Erythroblast (primary cell): ENCODE measurements at places on chromosomes 12 and 14.

GRCh38 chr14:87626266-87626665 is 366.7 kb downstream of the GALC start:
- DNase-seq = no peak

DNA sequence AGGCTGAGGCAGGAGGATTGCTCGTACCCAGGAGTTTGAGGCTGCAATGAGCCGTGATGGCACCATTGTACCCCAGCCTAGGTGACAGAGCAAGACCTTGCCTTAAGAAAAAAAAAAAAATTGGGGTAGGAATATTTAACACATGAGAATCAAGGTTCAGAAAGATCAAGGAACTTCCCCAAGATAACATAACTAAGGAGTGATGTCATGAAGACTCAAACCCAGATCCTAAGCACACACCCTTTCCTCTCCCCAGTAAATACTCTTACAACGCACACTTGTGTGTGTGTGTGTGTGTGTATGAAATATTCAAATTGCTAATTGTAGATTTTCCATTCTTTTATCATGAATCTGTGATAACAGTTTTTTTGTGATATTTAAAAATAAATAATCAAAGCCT is 90.6 kb upstream of the NUDT4 start:
- DNase-seq = no peak

GRCh38 chr12:13275241-13276085 is 78.9 kb downstream of the EMP1 start:
- DNase-seq = no peak

GRCh38 chr12:42221726-42222125 is 16.3 kb downstream of the YAF2 start:
- no peak for DNase-seq

GRCh38 chr12:113610698-113611097 is 139.0 kb upstream of the LHX5 start:
- no peak for DNase-seq

GRCh38 chr14:23399591-23399990 is 8.5 kb downstream of the MYH6 start:
- DNase-seq = no peak

GRCh38 chr12:42448841-42449240 is 122.9 kb downstream of the PPHLN1 start:
- no peak for DNase-seq

- peak; percentile 27 for DNase-seq
These were observed at the start of gene LTBP2 for GRCh38 chr14:74611650-74612349. LTBP2 (minus strand) TSS chr14:74612237; CDS start chr14:74611944, 293 bp downstream.

DNA sequence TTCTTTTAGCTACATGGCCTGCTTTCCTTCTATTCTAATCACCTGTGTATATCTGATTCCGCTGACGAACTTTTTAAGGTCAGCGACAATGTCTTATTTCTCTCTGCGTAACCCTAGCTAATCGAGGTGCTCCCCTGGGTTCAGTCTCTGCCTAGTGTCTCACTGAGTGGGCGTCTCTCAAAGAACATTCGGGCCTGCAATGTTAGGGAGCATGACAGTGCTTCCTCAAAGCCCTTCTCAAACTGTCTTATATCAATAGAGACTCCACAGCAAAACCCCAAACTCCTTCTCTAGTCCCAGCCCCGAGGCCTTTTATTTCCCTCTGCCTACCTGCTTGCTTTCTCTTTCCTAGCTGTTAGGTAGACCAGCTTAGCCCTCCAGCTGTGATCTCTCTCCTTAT is 13.7 kb upstream of the RPS6KL1 start:
- no peak for DNase-seq

- DNase-seq = no peak
These were observed 39.1 kb downstream of the FNTB start for GRCh38 chr14:65025818-65026217.

GRCh38 chr12:110277530-110278254 is 3.4 kb upstream of the ATP2A2 start:
- DNase-seq = no peak

DNA sequence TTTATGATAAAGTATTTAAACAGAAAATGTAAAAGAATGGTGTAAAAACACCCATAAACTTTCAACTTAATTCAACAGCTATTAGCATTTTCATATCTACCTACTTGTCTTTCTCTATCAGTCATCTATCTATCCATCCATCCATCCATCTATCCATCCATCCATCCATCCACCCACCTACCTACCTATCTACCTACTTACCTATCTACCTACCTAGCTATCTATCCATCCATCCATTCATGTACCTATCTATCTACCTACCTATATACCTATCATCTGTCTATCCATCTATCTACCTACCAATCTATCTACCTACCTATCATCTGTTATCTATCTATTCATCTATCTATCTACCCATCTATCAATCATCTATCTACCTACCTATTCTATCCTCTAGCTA is 8.5 kb downstream of the NOS1 start:
- DNase-seq = no peak

- no peak for DNase-seq
These were observed at the start of gene ASB2 for GRCh38 chr14:93976477-93977057. ASB2 (minus strand) TSS chr14:93976570; CDS start chr14:93964539, 12,031 bp downstream.

- DNase-seq = no peak
These were observed 395.5 kb downstream of the LRFN5 start for GRCh38 chr14:42002141-42002540.

DNA sequence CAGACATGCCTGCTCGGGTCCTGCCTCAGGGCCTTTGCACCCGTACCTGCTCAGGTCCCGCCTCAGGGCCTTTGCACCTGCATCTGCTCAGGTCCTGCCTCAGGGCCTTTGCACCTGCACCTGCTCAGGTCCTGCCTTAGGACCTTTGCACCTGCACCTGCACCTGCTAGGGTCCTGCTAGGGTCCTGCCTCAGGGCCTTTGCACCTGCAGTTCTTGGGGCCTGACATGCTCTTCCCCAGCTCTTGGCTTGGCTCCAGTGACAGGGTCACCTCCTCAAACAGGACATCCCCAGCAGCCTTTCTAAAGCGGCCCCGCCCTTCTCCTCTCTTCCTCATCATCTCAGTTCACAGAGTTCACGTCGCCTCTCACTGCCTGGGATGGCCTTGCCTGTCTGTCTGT is 54.9 kb upstream of the NCOR2 start:
- no peak for DNase-seq

DNA sequence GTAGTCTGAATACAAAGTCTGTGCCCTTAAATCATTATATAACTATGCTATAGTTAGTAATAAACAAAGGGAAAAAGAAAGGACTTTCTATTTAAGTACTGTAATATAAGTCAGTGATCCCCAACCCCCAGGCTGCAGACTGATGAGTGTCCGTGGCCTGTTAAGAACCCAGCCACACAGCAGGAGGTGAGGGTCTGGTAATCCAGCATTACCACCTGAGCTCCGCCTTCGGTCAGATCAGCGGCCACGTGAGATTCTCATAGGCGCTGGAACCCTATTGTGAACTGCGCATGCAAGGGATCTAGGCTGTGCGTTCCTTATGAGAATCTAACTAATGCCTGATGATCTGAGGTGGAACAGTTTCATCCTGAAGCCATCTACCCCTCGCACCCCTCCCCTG is 15.7 kb downstream of the NFYB start:
- DNase-seq = no peak

DNA sequence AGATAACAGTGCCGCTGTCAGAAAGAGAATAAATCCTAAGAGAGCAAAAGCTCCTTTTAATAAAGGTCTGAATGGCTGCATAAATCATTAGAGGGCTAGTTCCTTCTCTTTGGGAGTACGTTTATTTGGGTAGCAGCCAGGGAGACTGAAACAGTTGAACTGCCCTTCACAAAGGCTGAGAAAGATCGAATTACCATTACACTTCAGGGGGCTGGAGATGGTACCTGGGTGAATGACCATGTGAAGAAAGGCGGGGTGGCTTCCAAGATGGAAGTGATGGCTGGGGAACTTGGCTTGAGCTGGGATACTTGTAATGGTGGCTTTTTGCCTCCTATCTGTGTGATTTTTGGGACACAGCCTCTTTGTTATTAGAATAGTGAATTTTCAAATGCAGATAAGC is 1.7 kb upstream of the FGD4 start:
- no peak for DNase-seq

DNA sequence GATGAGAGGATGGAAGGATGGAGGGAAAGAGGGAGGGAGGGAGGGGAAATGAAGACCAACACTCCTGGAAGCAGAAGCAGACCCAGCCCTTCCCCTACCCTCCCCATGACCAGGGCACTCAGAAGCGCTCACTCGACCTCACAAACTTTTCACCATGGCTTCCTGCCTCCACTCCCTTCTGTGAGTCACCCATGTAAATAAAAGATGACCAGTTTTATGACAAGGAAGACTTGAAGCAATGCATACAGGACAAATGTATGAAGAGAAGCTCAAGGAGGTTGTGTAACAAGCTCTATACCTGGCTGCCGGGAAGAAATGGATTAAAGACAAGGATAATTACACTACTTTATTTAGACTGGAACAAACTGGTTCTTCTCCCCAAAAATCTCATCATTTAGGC is 63.8 kb downstream of the CDC42BPB start:
- no peak for DNase-seq

DNA sequence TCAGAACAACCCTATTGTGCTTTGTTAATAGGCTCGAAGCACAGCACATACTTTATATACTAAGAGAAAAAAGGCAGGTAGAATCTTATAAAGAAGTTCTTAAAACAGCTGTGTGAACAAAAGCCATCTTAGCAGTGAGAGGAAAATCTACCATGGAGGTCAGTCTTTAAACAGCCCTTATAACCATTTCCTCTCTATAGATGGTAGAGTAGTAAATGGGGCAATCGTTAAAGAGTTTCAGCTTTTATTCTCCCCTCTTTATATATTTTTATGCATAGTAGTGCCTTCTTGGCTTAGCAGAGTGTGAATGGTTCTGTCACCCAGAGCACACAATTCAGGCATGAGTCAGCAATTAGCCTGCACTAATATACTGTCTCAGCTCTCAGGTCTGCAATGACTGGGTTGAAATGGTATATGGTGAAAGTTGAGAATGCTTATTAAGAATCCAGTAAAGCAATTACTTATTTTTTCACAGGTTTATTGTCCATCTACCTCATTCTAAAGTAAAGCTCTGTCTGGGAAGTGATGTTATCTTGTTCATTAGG is 305.0 kb downstream of the NELL2 start:
- peak; percentile 2 for DNase-seq

DNA sequence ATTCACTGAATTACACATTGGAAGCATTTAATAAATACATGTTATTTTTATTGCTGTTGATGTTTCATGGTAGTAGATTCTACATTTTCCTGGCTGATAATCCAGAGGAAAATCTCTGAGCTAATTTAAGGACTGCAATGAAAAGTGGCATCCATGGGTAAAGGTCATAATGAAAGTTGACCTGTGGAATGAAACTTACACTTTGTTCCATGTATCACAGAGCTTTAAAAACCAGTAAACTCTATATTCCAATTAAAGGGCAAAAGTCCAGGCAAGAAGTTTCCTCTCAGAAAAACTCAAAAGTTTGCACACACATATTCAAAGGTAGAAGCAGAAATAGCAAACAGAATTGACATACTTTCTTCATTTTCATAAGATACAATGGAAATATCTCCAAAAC is 44.8 kb upstream of the MYF6 start:
- no peak for DNase-seq

DNA sequence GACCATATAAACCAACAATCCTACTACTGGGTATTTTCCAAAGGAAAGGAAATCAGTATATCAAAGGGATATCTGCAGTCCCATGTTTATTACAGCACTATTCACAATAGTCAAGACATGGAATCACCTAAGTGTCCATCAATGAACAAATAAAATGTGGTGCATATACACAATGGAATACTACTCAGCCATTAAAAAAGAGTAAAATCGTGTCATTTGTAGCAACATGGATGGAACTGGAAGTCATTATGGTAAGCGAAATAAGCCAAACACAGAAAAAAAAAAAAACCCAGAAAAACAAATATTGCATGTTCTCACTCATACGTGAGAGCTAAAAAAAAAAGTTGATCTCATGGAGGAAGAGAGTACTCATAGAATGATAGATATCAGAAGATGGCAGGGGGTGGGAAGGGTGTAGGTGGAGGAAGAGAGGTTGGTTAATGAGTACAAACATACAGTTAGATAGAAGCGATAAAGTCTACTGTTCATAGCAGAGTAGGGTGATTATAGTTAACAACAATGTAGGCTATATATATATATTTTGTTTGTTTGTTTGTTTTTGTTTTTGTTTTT is 49.3 kb downstream of the BCAT1 start:
- peak; percentile 12 for DNase-seq

DNA sequence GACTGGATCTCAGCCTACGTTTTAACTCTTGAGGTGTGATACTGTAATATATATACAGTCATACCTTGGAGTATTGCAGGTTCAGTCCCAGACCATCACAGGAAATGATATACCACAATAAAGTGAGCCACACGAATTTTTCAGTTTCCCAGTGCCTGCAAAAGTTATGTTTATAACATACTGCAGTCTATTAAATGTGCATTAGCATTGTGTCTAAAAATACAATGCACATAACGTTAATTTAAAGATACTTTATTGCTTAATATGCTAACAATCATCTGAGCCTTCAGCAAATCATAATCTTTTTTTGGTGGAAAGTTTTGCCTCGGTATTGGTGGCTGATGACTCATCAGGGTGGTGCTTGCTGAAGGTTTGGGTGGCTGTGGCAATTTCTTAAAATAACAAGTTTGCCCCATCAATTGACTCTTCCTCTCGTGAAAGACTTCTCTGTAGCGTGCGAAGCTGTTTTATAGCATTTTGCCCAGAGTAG is 18.9 kb downstream of the PYROXD1 start:
- peak; percentile 55 for DNase-seq

GRCh38 chr14:22650960-22651521 is 6.9 kb upstream of the OR6J1 start:
- peak; percentile 11 for DNase-seq

DNA sequence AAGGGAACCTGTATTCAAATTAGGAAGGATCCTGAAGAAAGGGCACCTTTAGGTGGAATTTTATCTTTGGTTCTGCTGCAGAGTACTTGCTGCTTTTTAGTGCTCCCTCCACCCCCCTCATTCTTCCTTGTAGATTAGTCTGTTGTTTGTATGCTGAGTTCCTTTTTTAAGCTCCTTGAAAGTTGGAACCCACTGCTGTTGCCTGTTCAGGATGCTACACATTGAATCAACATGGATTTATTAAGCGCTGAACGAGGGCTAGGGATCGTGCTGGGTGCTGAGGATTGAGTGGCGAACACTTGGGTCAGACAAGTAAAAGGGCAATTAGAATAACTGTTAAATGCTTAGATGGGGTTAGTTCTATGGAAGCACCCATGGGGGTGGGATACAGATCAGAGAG is 884 bp upstream of the AMN1 start:
- DNase-seq = no peak

DNA sequence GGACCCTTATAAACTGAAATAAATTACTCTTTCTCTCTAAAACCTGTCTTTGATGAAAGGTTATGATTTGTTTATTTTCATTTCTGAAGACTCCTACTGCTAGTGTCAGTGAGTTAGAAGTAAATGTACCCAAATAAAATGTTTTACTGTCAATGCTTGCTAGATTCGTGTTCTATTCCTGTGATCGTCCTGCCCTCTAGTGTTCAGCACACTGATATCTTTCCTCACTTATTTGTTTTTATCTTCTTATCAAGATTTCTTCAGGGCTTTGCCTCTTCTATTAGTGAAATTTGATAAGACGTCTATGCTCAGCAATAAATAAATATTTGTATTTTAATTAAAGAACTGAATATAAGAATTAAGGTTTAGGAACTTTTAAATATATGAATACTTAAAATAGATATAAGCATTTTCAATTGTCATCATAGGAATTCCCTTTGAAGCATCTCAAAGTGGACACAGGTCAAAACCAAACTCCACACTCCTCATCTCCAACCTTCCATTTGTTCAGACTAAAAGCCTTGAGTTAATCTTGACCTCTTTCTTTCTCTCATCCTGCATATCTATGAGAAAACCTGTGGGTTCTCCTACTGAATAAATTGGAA is 75.8 kb downstream of the C12orf50 start:
- DNase-seq = peak; percentile 9

GRCh38 chr12:3632256-3632655 is 120.7 kb downstream of the CRACR2A start:
- DNase-seq = no peak
